Hippocampal formation (tissue), 2 donors: ENCODE measurements at places on chromosomes 12 and 14.

DNA sequence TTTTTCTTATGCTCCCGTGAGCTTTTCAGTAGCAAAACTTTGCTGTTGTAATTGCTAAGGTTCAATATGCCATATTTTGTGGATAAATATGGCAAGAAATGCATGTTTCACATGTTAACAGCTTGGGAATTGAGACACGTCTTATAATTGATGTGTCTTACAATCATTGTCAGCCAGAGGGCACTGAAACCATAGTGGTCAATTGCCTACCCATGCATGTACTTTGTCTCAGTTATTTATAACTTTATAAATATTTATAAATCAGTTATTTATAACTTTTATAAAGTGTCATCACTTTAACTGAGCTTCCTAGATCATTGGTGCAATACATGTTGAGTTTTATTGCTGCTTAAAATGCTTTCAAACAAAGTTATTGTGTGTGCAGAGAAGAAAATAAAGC lies 82.0 kb downstream of the CATSPERB start:
- DNase-seq, result peak; percentile 8

DNA sequence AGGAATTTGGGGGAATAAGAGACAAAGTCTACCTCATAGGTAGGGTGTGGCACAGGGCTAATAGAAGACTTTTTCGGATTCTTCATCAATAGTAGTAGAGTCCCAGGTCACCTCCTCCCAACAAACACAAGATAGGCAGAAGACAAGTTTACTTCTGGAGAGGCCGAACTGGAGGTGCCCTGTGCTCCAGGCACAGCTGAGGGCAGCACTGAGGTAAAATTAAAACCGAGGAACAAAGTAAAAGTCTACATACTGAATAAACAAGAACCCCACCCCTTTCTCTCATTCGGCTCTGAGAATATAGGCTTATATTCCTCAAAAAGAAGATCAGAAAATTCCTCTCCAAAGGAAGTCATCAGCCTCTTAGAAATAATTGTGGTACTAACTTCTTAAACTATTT lies 161.5 kb downstream of the SEC23A start:
- DNase-seq, result no peak

GRCh38 chr12:79058342-79058741 lies 193.8 kb downstream of the SYT1 start:
- DNase-seq, result no peak

GRCh38 chr14:80784820-80785219 lies 156.7 kb downstream of the CEP128 start:
- DNase-seq, result peak; percentile 37

GRCh38 chr14:105899071-105899641 lies 372.8 kb downstream of the TMEM121 start:
- DNase-seq, result no peak

DNA sequence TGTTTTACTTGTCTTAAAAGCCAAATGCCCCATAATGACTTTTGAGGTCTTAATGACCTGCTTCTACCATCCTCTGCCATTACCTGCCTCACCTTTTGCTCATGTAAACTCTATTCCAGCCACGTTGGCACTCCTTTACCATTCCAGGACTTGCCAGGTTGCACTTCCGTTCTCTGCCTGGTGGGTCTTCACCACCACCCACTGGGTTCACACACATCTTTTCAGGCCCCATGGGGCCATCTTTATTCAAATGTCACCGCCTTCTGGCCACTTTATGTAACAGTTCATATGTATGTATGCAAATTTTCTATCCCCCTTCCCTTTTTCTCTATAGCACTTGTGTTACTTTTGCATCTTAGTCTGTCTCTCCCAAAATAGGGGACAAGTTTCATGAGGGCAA lies 57.7 kb downstream of the ATP2A2 start:
- DNase-seq, result no peak

GRCh38 chr12:94458877-94459727 lies 565 bp downstream of the CEP83 start:
- no peak for DNase-seq

DNA sequence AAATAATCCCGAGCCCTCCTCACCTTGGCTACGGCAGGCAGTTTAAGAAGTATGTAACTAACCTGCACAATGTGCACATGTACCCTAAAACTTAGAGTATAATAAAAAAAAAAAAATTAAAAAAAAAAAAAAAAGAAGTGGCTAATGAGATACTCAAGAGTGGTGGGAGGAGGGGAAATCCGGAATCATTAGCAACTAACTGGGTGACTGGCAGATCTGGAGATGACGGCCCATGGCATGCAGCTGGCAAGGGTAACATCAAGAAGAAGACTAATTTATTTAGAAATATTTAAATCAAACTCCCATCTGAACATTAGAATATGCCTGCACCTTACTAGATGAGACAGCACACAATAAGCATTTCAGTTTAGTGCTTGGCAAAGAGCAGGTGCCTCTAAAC lies 52.3 kb upstream of the TMCC3 start:
- DNase-seq, result no peak

GRCh38 chr12:39277416-39277815 lies 165.5 kb downstream of the KIF21A start:
- DNase-seq, result no peak

DNA sequence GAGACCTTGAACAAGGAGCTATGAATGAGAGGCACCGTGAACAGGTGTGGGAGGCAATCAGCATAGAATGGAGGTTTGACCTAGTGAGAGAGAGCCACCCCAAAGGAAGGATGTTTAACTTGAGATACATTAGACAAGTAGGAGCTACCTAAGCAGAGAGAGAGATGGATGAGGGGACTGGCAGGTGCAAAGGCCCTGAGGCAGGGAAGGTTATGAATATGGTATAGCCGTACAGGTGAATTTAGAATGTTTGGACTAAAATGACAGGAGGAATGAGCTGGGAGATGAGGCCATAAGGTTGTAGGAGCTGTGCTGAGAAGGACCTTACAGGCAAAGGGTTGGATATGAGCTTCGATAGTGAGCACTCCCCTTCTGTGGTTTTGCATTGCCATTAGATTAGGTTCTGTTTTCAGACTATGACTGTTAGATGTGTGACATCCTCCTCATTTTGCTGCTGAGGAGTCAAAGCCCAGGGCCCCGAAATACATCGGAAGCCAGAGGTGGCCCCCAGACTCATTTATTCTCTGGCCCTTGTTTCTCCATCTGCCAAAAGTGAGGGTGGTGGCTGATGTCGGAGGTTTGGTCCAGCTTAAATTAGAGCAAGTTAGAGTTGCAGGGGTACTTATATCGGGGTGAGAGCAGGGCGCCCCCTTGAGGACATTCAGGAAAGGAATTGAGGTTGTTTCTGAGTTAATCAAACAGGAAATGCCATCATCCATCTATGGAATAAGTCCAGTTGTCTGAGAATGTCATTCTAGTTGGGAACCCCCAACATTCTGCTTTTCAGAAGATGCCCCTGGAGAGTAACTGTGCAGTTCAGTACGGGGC lies 29.4 kb downstream of the SLC24A4 start:
- no peak for DNase-seq

GRCh38 chr14:103067231-103067954 lies 10.0 kb upstream of the CDC42BPB start:
- DNase-seq, result no peak

DNA sequence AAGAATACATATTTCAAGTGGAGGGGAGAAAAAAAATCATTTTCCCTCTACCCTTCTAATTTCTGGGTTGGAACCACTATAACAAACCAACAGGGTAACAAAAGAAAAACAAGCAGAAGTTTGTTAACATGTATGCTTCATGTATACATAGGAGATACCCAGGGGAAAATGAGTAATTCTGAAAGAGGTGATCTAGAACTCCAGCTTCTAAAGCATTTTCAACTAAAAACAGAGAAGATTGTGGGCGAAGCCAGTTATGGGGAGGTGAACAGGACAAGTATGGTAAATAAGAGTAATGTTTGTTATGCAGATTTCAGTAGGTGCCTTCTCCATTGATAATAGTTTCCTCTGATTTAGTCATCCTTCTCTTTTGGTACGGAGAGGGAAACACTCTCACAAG lies 16.7 kb downstream of the FNTB start:
- DNase-seq, result no peak

- DNase-seq, result no peak
Observed at GRCh38 chr12:43893670-43894069, 57.8 kb downstream of the TMEM117 start.

DNA sequence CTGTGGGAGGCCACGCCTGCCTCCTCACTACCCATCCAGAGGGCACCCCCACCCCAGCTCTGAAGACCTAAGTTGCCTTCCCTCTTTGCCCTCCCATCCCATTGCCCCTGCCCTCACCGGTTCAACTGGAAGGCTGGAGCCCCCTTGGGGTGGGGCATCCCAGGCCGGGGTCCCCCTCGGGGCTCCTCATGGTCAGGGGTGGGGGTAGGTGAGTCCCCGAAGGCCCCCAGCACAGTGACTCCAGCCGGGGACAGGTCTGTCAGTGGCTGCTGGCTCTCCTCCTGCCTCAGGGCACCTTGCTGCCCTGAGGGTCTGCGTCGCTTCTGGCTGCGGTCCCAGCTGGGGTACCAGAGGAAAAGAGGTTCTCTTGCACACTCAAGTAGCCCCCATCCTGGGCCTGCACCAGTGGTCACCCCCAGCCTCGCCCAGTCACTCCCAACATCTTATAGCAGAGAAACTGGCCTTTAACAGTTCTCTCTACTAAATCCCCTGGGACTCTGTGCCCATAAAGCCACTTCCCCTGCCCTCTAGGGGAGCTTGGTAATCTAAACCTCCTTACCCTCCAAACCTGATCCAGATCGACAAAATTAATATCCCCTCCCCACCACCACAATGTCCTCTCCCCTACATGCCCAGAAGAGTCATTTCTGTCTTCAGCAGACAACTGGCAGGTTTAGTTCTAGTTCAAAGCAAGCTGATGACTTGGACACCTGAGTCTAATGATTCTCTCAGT lies 5.1 kb downstream of the PIANP start:
- DNase-seq, result no peak

DNA sequence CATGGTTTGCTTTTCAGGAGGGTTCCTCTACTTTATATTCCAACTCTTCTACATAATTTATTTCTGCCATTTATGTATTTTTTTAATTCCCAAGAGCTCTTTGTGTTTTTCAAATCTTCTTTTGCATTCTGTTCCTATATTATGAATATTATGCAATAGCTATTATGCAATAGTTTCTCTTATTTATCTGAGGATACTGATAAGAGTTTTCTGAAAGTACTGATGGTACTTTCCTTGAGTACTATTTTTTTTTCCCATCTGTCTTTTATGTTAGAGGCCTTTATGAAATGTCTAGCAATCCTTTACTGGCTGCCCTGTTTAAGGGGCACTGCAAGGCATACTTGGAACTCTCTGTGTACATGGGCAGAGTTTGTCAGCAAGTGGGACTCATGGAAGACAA lies 93.4 kb downstream of the SLC41A2 start:
- no peak for DNase-seq

DNA sequence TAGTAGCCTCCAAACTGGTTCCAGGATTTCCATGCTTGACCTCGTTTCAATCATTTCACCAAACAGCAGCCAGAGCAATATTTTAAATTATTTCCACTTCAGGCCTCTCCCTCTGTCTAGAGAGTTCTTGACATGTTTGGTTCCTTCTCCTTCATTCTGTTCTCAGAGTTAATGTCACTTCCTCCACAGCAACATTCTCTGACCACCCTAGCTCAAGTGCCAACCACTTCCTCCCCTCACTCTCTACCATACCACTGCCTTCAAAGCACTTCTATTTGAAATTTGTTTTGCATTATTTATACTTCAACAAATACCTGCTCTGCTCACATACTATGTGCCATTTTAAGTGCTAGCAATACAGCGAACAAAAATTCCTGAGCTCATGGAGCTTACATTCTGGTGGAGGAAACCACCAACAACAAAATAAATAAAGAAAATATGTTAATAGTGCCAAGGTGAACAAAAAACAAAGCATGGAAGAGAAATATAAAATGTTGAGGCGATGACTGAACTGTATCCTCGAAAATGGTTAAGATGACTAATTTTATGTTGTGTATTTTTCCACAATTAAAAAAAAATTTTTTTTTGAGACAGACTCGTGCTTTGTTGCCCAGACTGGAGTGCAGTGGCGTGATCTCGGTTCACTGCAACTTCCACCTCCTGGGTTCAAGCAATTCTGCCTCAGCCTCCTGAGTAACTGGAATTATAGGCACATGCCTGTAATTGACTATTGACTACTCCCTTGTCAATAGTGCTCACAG lies 17.3 kb downstream of the BAZ1A start:
- DNase-seq, result no peak

GRCh38 chr14:70415788-70416187 lies 1.1 kb downstream of the SYNJ2BP start:
- DNase-seq, result no peak

DNA sequence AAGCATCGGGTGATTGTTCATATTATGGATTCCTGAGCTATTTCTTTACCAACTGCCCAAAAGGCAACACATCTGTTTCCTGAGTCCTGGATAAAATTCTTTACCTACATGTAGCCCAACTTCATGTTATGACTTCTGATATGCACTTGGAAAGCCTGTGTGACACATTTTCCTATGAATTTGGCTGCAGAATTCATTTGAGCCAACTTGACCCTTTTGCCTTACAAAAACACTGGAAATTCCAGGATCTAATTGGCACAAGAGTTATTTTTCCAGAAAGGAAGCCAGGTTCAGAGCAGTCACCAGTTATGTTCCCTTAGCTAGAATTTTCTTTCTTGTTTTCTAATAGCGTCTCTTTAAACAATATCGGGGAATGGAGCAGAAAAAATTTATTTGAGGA lies 202.5 kb upstream of the LRIG3 start:
- no peak for DNase-seq
